ENCODE measurements at places on chromosomes 5 and 9.

- no peak for DNase-seq
Observed at GRCh38 chr9:133571896-133572595, 37.1 kb downstream of the FAM163B start.

GRCh38 chr5:140182803-140183367, 7.9 kb downstream of the CYSTM1 start:
- no peak for DNase-seq

GRCh38 chr9:79829566-79830302, 258.0 kb downstream of the TLE4 start:
- DNase-seq, result no peak

GRCh38 chr5:132546108-132546507, 2.8 kb upstream of the IL5 start:
- DNase-seq, result no peak

GRCh38 chr5:172597755-172598155, 43.3 kb upstream of the NEURL1B start:
- no peak for DNase-seq

GRCh38 chr9:74496819-74497747, at the start of gene RORB:
Gene RORB (plus strand): TSS chr9:74497335. CDS start chr9:74497977, 642 bp downstream.
- peak; percentile 49 for DNase-seq

- no peak for DNase-seq
Observed at GRCh38 chr5:113031104-113031503, 54.5 kb downstream of the DCP2 start.

GRCh38 chr5:65821966-65822365, 100.0 kb downstream of the NLN start:
- DNase-seq, result no peak

DNA sequence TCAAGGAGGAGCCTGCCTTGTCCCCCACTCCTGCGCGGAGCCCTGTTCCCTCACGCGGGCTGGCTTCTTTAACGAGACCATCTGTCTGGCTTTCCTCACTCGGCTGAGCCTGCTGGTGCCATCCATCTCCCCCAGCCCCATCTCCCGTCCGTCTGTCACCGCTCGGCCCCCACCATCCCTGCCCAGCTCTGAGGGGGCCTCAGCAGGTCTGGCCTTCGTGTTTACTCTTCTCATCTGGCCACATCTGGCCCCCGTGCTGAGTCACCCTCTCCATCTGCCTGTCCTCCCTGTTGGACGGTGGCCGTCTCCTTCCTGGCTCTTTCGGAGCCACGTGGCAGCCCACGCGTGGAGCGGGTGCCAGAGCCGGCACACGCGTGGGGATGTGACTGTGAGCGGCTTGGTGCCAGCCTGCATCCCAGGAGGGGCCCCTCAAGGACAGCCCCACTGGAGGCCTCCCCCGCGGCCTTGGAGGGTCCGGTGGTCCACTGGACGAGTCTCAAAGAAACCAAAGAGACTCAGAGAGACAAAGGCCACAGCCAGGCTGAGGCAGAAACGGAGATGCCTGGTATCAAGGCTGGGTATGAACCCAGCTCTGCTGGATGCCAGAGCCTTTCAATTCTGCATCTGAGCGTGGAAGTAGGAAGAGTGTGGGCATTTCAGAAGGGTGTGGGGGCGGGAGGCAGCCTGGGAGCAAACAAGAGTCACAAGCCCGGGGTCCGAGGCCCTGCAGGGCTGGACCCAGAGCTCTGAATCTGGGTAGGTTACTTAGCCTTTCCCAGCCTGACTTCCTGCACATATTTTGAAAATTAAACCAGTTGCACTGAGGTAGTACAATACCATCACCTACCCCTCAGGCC, 76.7 kb upstream of the UNC5A start:
- no peak for DNase-seq

DNA sequence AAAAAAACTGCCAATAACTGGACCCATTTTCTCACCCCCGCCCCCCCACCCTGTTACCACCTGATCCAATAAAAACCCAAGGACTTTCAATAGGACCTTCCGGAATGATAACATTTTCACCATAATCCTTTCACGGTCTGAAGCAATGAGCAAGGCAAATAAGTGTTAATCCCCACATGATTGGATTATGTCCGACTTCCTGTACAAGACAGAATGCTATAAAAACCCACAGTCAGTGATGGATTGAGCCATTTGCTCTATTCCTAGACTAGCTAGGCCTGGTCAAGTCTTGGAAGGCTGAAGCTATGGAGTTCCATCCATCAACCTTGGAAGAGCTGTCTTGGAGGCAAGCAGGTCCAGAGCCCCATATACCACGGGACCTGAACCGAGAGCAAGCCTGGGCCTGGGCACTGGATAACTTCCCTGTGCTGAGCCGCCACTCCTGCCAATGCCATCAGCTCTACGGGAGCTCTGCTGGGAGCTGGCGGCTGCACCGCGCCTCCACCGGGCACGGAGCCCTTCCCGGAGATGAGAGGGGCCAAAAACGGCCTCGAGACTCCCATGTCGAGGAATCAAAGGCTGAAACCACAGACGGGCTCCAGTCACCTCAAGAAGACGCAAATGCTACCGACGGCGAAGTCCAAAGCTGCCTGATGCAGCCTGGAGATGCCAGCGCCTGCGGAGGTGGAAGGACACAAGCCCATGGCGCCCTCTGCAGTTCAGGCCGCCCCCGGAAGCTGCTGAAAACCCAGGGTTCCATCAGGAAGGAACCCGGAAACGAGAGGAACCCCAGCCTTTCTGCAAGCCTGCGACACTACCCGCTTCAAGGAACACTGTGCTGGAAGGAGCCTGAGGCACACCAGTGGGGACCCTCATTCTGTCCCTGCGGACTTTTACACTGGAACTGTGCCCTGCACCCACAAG, 69.2 kb downstream of the ANXA2R start:
- no peak for DNase-seq

- DNase-seq, result peak; percentile 78
Observed at GRCh38 chr5:98905857-98906688, 22.7 kb downstream of the CHD1 start.

DNA sequence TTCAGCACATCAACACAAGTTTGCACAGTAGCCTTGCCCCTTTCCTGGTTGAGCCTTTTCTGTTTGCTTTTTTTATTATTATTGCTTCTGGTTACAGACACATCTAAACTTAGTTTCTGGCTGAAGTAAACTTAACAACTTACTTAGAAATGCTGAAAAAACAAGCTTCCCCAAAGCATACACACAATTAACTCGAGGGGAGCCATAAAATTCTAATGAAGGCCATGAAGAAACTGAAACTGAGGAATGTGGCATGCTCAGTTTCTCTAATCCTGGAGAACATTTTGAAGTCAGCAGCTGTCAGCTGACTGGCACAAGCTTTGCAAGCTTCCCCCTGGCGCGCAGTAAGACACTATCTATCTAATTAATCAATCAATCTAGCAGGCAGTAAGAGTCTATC, 3.7 kb downstream of the MYO10 start:
- no peak for DNase-seq

- DNase-seq, result no peak
Observed at GRCh38 chr9:12876872-12877271, 102.1 kb downstream of the LURAP1L start.

DNA sequence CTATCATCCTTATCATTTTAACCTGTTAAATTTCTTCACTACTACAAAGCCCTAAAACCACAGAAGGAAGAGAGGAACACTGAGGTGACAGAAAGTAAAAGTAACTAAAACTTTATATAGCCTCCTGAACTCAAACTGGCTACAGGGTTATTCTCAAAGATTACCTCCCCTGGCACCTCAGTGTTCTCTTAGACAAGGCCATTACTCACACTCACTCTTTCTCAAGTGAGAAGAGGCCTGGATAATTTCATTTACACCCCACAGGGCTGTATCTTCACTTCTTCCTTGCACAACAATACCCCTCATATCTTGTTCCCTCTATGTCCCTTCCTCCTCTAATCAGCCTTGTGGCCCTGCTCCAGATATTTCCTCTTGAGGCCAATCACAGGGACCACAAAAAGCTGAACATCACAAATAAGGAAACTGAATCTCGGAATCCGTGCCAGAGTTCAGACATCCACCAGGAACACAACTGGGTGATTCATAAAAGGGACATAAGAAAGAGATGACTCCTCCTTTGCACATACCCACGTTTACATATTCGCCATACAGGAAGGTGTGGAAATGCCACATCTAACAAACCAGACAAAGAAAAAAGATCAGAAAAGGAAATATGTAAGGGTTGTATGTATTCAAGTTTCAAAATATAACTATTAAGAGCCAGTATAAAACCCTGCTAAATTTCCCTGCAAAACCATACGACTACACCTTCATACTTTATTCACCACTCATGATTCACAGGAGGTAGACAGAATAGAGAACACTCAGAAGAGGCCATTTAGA, 1.7 kb upstream of the KLHL3 start:
- peak; percentile 82 for DNase-seq

DNA sequence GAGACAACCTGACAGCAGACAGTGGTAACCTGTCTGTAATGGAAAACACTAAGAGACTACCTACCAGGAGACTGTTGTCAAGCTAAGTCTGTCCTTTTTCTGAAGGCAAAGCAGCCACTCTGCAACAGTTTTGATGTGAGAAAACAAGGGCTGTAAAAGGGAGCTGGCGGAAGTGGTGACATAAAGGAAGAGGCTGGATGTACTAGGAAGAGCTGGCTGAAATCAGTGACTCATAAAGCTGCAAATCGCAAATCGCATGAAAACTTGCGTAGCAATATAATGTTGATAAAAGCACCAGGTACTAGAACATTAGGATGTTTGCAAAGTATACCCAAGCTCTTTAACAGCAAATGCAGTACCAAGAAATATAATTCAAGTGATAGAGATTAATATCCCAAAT, 1.4 kb downstream of the NSUN2 start:
- no peak for DNase-seq

GRCh38 chr9:119360237-119360636, 9.0 kb downstream of the BRINP1 start:
- no peak for DNase-seq

GRCh38 chr9:4689021-4689420, 9.7 kb downstream of the CDC37L1 start:
- DNase-seq, result no peak

- DNase-seq, result no peak
Observed at GRCh38 chr5:84218546-84218945, 166.1 kb downstream of the EDIL3 start.

GRCh38 chr5:100838048-100838473, 65.0 kb downstream of the ST8SIA4 start:
- DNase-seq, result no peak

Measured in hematopoietic multipotent progenitor cell treated with erythropoietin and hydrocortisone succinate and interleukin-3 and kit ligand, for 4 days (in vitro differentiated cells).